Cardiac muscle cell (in vitro differentiated cells and primary cell): ENCODE measurements at places on chromosomes 5 and 9.
A peak's percentile ranks its signal among the peaks of the same experiment; 100 is the strongest.

DNA sequence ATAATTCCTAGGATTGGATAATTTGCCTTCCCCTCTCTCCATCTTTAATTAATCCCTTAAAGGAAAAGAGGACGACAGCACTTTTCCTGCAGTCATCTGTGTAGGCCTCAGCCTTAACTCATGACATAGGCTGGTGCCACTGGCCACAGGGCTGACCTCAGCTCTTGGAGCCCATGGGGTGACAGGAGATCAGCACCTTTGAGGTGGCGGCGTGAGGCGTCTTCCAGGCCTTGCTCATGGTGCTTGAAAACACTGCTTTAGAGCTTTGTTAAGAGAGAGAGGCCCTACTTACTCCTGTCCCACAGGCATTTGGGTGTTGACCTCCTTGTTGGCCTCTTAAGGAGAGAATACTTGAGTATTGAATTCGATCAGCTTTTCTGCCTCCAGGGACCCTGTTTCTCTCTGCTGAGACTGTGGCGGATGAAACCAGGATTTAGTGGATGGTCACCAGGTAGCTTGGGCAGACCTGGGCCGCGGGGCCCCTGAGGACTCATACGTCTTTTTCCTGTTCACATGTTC, 23.4 kb downstream of the TENT4A start:
- peaks cover 7% of the 10 kb centered on the region for H3K4me1 ChIP-seq
- no peak for DNase-seq
- no peaks in the 10 kb centered on the region for H3K27me3 ChIP-seq
- H3K27ac ChIP-seq = peak overlapping the region; percentile 65
- no peak overlapping the region for H3K4me3 ChIP-seq
- H3K36me3 ChIP-seq = peaks cover 7% of the 10 kb centered on the region

- H3K27me3 ChIP-seq = no peaks in the 10 kb centered on the region
- peak; percentile 63 for DNase-seq
- no peak overlapping the region for H3K4me3 ChIP-seq
- peak overlapping the region; percentile 92 for H3K27ac ChIP-seq
- H3K36me3 ChIP-seq = no peaks in the 10 kb centered on the region
- H3K4me1 ChIP-seq = peaks cover 29% of the 10 kb centered on the region
Observed at GRCh38 chr5:139131465-139131864, 66.7 kb downstream of the SIL1 start.

DNA sequence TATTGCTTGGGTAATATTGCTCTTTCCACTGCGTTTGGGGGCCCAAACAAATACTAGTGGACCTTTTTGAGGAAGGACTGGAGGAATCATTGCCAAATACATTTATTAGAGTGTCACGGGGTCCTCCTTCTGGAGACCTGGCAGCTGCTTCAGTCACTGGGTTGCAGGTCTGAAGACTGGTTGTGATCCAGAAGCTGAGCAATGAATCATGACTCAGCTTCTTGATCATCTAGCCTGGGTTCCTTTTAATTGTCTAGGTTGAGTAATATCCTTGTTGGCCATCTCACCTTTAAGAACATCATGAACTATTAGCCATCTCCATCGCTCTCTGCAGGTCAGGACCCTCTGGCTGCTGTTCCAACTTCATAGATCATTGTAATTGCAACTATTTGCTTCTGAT, 15.4 kb upstream of the UBAP1 start:
- no peak overlapping the region for H3K4me3 ChIP-seq
- H3K27me3 ChIP-seq = no peaks in the 10 kb centered on the region
- peaks cover 3% of the 10 kb centered on the region for H3K4me1 ChIP-seq
- no peaks in the 10 kb centered on the region for H3K36me3 ChIP-seq
- no peak overlapping the region for H3K27ac ChIP-seq

DNA sequence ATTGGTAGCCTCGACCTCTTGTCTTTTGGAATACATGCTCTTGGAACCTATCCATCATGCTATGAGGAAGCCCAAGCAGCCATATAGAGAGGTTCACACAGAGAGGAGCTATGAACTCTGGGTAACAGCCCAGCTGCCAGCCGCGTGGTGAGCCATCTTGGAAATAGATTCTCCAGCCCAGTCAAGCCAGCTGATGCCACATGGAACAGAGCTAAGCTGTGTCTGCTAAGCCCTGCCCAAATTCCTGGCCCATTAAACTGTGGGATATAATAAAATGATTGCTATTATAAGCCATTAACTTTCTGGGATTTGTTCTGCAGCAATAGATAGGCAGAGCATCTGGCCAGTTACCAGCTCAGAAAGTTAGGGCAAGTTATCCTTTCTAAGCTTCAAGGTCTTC, 4.9 kb upstream of the PRUNE2 start:
- no peak overlapping the region for H3K4me3 ChIP-seq
- no peak for DNase-seq
- H3K27ac ChIP-seq = no peak overlapping the region
- H3K36me3 ChIP-seq = no peaks in the 10 kb centered on the region

- no peak for DNase-seq
- no peaks in the 10 kb centered on the region for H3K27me3 ChIP-seq
- no peak overlapping the region for H3K27ac ChIP-seq
- no peaks in the 10 kb centered on the region for H3K36me3 ChIP-seq
- H3K4me1 ChIP-seq = no peaks in the 10 kb centered on the region
- no peak overlapping the region for H3K4me3 ChIP-seq
Observed at GRCh38 chr5:176429972-176430371, 13.6 kb upstream of the CLTB start.
